ENCODE measurements at places on chromosomes 5 and 9.

GRCh38 chr9:8677741-8678140 is 878.2 kb upstream of the DMAC1 start:
- DNase-seq = no peak

- peak; percentile 38 for DNase-seq
Measured at GRCh38 chr9:77647267-77648233, 572 bp downstream of the GNA14 start.

DNA sequence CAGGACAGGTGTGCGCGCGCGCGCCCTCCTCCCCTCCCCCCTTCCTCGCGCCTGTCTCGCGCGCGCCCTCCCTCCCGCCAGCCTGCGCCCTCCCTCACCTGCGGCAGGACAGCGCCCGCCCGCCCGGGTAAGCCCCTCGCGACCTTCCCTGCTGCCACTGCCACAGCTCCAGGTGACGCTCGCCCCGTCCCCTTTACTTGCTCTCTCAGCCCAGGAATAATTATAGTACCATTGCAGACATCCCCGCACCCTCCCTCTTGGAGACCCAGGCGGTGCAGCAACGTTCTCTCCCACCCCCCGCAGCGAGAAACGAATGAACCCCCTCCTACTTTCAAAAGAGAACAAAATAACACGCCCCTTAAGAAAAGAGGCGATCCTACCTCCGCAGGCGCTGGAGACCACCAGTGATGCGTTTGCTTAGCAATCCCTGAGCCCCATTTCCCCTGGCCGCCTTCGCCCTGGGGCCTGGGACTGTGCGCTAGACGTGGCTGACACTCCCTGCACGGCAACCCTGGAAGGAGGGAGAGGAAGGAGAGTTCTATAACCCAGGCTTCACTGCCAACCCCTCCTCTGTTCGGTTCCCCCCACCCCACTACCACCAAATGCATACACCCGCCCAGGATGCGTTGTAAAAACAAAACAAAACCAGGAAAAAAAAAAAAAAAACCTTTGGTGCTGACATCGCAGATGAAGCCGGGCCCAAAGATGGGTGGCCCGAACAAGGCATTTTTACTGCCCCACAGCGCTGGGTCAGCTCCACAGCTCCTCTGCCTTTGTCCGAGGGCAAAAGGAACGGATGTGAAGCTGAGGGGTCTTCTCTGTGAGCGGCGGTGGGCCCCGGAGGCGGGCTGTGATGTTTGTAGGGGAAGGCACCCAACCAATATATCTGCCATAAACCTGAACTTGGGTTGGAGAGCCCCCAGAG is 5.6 kb upstream of the PURA start:
- DNase-seq = peak; percentile 29

- DNase-seq = no peak
Measured at GRCh38 chr9:68961587-68961986, 52.3 kb downstream of the PRKACG start.

DNA sequence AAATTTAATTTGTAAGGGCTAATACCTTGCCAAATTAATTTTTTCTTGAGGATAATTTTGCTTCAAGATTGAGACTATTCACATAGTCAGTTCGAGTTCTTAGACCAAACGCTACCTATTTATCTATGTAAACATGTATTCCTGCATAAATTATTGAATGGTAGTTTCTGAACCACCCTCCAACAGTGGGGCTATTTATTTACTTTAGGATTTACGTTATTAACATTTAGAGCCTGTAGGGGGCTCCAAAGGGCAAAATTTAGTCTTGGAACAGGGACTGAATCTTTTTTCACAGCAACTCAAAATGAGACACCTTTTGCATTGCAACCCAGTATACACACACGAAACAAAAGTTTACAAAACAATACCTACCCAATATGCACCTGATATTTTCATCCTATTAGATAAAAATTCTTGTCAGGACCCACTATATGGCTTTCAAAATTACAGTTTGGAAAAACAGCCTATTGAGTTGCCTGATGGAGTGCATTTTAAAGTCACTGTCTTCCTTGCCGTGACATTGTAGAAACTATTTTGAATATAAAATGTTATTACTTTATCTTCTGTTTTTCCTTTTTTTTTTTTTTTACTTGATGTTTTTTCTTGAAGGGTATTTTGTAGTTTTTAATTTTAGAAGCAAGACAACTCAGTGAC is 47.1 kb upstream of the POU4F3 start:
- no peak for DNase-seq

DNA sequence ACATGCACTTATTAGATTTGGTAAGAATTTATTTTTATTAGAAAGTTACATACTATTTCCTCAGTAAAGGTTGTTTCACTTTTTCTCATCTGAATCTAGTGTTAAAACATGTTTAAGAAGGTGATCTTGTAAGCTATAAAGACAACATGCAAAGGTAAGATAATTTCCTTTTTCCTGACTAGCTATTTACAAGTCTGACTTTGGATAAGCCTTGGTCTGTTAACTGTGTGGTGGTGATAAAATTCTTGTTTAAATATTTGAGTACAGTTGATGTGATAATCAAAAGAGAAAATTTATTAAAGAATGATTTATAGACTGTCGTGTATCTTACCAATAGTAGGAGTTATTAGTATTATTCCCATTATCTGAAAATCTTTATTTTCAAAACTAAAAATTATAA is 36.9 kb upstream of the GPR21 start:
- no peak for DNase-seq

DNA sequence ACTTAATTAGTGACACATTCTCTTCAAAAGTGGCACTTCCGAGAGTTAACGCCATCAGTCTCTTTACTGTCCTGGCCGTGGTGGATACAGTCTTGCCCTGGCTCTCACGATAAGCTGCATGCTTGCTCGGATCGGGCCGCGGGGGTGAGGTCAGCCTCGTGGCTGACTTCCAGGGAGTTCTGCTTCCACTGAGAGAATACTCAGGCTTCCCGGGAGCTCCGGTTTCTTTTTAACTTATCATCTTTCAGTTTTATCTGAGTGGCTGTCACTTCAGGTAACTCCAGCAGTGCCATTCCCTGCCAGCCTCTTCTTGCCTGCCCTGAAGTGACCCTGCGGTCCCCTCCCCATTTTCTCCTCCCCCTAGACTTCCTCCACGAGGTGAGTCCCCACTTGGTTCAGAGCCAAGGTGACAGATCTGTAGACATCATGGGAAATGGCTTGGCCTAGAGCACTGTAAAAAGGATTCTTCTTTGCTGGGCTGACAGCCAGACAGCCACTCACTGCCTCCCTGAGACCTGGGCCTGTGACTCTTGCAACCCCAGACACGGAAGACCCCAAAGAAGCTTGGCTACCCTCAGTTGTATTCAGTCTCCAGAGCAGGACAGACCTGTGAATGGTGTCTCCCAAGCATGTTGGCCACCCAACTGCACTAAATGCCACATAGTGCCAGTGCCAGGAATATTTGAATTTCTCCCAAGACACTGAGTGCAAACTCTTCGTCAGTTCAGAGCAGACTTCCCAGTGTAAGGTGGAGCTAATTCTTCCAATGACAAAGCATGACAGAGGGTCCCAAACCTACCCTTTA is 95.1 kb downstream of the DAPK1 start:
- DNase-seq = peak; percentile 48

- no peak for DNase-seq
Measured at GRCh38 chr9:109335121-109335520, 14.3 kb upstream of the EPB41L4B start.

DNA sequence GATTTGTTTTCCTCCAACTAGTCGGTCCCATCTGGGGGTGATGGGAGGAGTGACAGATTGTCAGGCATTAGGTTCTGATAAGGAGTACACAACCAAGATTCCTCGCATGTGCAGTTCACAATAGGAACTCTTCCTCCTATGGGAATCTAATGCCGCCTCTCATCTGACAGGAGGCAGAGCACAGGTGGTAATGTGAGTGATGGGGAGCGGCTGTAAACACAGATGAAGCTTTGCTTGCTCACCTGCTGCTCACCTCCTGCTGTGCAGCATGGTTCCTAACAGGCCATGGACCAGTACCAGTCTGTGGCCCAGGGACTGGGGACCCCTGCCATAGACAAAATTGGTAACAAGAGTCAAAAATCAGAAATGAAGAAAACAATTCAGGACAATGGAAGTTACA is 173.3 kb upstream of the HMHB1 start:
- no peak for DNase-seq

- DNase-seq = no peak
Measured at GRCh38 chr9:14434971-14435718, 121.2 kb upstream of the NFIB start.

GRCh38 chr5:180486636-180487149 is 7.5 kb upstream of the CNOT6 start:
- DNase-seq = no peak

GRCh38 chr5:108661024-108661423 is 86.7 kb upstream of the FER start:
- no peak for DNase-seq

DNA sequence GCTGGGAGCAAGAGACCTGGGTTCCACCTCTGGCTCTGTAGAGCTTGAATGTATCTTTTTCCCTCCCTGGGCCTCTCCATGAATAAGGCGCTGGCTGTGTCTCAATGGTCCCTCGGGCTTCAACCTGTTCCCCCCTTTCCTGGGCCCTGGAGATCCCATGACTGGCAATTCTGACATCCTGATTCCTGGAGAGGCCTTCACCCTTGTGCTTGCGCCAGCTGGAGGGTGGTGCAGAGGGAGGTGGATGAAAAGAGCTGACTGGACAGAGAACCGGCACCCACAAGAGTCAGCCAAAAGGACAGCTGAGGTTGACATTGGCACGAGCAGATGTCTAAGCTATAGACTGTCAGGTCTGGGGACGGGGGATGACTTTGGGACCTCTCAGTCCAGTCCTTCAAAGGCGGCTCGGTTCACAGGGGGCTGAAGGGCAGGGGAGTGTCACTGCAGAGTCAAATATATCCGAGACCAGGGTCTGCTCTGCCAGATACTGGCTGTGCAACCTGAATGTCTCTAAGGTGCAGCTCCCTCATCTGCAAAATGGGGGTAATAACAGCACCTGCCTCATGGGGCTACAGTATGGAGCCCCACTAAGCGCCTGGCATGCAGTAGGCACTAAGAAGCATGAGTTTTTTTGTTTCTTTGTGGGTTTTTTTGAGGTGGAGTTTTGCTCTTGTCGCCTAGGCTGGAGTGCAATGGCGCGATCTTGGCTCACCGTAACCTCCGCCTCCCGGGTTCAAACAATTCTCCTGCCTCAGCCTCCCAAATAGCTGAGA is 13.8 kb downstream of the DNM1 start:
- no peak for DNase-seq

- DNase-seq = no peak
Measured at GRCh38 chr5:79229357-79230174, 6.4 kb upstream of the JMY start.

- DNase-seq = no peak
Measured at GRCh38 chr5:52846182-52846842, 58.6 kb downstream of the ITGA1 start.

- no peak for DNase-seq
Measured at GRCh38 chr5:75681125-75681830, 36.0 kb downstream of the POC5 start.

Measured in right hindlimb (tissue), 1 donor.